Nephron progenitor cell (in vitro differentiated cells): ENCODE measurements at places on chromosomes 3 and 15.
A peak's percentile ranks its signal among the peaks of the same experiment; 100 is the strongest.

DNA sequence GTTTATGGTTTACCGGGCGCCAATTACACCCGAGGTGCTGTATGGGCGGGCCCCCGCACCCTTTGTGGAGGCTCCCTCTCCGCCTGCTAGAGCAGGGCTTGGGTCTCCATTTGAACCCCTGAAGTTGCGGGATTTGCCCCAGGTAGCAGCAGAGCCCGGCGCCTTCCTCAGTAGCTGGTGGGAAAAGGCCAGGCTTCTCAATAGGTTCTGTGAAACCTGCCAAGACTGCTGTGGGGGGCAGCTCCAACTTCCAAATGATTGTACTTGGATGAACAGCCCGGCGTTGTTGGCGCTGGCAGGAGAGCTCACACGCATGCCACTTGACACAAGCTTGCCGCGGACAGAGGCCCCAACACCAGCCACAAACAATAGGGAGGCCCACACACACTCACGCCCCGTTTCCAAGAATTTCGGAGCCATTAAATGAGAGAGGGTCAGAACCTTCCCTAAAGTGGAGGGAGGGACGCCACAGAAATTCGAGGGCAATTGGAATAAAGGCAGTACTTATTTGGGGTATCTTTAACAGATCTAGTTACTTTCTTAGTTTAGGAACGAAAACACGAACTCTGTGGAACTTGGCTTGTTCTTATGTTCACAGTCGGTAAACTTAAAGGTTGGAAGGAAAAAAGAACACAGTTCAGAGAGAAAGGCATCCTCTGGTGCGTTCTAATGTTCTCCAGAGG is 1.4 kb downstream of the EPHB3 start:
- peak; percentile 32 for DNase-seq

DNA sequence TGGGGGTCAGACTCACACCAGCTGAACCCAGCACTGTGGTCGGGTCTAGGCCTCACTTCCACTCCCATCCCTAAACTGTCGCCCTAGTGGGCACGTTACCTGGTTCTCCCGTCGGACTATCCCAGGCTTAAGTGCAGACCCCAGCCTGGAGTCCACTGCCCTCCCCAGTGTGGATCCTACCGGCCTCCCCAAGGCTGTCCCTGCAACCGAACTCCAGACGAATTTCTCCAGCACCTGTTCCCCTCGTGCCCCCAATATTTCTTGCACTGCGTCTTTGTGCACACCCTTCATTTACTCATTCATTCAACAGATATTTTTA is 26.5 kb downstream of the SLC41A3 start:
- DNase-seq = no peak

- DNase-seq = no peak
Observed at GRCh38 chr3:128683957-128684356, 33.3 kb upstream of the RPN1 start.

- peak; percentile 34 for DNase-seq
Observed at GRCh38 chr3:194130807-194131589, 5.0 kb upstream of the HES1 start.

DNA sequence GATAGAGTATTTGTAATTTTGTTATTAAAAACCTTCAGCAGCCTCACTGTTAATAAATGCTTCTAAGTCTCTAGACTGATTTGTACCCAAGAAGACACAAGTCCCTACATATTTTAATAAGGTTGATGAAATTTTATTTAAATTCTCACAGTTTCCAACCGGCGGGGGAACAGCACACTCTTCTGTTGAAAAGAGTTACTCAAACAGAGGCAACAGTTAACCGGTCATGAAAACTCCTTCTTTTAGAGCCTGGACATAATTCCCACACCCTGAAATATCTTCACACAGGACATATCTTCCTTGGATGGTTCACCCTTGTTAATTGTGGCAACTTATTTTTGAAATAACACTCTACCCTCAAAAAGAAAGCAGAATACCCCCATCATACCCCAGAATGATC is 278.8 kb downstream of the FOXP1 start:
- no peak for DNase-seq

DNA sequence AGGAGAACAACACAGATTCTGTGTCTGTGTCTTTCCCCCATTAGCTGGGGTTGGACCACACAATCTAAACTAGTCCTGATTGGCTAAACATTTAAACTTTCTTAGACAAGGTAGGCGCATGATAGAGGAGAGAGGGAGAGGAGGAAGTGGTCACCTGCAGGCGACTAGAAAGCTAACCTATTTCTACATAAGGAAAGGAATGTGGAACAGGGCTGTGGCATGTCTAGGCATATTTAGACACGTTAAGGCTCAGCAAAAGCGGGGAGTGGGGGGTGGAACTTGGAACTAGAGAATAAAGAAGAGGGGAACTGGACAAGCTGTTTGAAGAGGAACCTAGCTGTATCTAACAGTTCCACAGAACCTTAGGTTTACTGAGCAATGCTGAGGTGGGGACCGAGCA is 12.8 kb downstream of the LRRC28 start:
- DNase-seq = no peak

DNA sequence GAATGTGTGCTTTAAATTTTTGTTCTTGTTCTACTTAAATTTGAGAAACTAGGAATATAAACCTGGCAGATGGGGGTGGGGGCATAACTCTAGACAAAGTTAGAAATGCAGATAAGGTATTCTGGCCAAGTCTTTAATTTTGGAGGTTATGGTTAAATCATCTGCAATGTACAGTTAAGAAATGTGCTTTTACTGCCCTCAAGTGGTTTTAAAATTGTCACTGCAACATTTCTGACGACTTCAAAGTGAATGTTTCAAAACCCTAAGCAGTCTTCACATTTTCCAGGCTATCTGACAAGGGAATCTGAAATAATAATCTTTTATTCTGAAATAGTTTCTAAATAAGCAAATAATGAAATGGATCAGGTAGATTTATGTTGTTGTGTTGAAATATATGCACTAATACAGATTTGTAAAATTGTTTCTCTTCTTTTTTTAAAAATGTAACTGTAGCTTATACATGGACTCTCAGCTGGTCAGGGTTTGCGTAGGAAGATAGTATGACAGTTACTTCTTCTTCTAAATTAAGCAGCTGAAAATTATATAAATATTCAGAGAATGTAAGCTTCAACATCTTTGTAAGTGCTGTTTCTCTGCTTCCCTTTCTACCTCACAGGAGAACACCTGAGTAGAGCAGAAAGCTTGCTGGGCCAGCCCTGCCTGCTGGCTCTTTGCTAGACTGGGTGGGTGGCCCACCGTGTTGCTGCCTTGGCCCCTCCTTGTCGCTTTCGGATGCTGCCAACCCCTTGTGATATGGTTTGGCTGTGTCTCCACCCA is 45.0 kb downstream of the SUCNR1 start:
- no peak for DNase-seq

- DNase-seq = no peak
Observed at GRCh38 chr3:108283006-108283405, 13.3 kb upstream of the HHLA2 start.

- DNase-seq = no peak
Observed at GRCh38 chr3:194462936-194463335, 23.9 kb downstream of the ATP13A3 start.

GRCh38 chr3:194945508-194945907 is 259.8 kb downstream of the FAM43A start:
- DNase-seq = no peak

- DNase-seq = peak; percentile 55
Observed at GRCh38 chr3:48507256-48508061, 3.5 kb upstream of the SHISA5 start.

- no peak for DNase-seq
Observed at GRCh38 chr15:68586274-68586961, 7.6 kb downstream of the CORO2B start.

DNA sequence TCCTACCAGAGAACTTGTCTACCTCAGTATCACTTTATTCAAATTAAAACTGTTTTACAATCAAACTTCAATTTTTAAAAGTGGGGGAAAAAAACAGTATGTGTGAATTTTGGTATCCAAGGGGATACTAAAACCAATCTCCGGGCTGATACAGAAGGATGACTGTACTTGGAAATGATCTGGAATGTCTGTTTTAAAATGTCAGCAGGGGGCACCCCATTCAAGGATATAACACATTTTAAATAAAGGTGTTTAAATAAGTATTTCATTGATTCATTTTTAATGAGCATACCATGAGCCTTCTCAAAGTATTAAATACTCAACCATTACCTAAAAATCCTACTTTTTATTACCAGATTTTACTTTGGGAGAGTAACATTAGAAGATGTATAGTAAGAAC is 67.9 kb downstream of the ULK4 start:
- DNase-seq = no peak

DNA sequence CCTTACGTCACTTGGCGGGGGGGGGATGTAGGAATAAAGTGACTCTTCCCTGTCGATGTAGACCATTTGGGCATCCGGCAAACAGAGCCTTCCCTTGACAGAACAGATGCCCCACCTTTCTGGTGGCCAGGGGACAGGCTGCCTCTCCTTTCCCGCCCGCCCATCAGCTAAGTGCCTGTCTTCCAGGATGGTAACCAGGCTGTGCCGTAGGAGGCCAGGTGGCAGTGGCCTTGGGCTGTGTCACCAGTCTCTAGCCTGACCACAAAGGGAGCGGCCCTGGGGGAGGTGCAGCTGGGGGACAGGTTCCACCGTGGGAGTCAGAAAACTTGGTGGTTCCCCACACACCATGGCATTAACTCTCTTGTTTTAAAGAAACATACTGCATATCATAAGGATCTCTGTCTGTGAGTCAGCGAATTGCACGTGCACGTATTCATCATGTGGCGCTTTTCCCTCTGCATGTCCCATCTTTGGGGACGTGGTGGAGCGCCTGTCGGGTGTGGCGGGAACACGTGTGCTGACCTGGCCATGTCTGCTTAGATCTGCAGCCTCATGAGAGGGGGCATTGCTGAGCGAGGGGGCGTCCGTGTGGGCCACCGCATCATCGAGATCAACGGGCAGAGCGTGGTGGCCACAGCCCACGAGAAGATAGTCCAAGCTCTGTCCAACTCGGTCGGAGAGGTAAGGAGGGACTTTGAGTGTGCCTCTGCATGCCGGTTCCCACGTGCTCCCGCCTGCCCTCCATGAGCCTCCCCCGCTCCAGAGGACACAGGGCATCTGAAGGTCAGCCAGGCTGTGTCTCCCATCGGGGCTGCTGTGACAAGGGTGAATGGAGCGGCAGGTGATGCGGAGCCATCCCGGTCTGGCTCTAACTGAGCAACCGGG is 156.0 kb downstream of the NSMCE3 start:
- no peak for DNase-seq

- DNase-seq = peak; percentile 10
Observed at GRCh38 chr3:165194511-165195240, 1.5 kb downstream of the SLITRK3 start.

- DNase-seq = no peak
Observed at GRCh38 chr15:41906608-41907007, 12.8 kb upstream of the SPTBN5 start.

DNA sequence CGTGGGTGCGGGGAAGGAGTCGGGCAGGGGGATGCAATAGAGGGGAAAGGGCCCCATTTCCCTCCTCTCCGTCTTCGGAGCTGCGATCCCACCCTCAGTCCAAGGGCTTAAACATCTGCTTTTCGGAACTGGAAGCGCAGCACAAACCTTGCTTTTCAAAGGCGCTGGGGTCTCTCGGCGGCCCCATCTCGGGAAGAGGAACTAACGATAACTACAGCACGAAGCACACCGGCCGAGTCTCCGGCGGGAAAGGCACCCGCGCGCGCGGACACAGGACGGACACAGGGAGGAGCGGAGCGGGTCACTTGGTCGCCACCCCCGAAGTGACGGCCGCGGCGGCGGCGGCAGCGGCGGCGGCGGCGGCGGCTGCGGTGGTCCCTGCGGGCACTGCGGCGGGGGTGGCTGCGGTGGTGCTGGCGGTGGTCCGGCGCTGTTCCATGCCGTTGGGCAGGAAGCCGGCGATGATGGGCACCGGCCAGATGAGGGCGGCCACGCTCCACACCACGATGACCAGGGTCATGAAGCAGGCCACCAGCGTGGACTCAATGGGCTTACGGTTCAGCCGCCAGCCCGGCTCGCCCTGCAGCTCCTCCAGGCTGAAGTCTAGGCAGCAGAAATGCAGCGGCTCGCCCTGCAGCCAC is 1.1 kb downstream of the TMEM158 start:
- peak; percentile 82 for DNase-seq
